ENCODE measurements at places on chromosomes 16 and 17.

DNA sequence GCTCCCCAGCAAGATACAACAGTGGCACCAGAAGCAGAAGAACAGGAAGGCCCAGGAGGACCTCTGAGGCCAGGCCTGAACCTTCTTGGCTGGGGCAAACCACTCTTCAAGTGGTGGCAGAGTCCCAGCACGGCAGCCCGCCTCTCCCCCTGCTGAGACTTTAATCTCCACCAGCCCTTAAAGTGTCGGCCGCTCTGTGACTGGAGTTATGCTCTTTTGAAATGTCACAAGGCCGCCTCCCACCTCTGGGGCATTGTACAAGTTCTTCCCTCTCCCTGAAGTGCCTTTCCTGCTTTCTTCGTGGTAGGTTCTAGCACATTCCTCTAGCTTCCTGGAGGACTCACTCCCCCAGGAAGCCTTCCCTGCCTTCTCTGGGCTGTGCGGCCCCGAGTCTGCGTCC, 11.9 kb downstream of the CES3 start:
- no peak for DNase-seq

DNA sequence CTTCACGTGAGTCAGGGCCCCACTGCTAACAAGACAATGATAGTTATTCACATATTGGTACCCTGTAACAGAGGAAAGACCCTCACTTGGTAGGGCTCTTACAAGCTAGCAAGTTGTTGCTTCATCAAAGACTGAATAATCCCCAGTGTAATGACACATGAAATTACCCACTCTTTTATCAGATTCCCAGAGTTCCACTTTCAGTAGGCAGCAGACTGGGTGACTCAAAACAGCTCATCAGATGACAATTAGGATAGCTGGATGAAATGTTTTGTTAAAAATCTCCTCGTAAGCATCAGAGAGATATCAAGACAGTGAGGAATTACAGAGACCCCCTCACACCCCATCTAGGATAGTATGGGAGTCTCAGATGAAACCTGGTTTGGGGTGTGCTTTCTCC, 6.8 kb upstream of the OR1E2 start:
- no peak for DNase-seq

- no peak for DNase-seq
Measured at GRCh38 chr17:73357318-73357717, 45.5 kb upstream of the CDC42EP4 start.

- peak; percentile 34 for DNase-seq
Measured at GRCh38 chr17:14427900-14428647, 127.2 kb downstream of the HS3ST3B1 start.

DNA sequence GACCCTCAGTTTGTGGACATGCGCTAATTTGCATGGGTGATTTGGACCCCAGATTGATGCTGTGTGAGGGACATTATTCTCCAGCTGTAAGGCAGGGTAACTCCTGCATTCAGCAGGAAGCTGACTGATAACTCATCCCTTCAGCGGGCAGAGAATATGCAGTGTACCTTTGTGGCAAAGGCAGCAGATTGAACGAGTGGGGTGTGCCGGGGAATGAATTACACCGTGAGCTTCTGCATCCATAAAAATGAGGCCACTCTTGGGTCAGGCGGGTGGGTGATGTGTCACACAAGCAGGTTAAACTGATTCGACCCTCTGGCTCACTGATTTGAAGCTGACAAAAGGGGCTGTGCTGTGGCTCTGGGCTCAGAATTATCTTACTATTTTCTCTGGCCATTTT, 128.9 kb upstream of the PMFBP1 start:
- DNase-seq: no peak

DNA sequence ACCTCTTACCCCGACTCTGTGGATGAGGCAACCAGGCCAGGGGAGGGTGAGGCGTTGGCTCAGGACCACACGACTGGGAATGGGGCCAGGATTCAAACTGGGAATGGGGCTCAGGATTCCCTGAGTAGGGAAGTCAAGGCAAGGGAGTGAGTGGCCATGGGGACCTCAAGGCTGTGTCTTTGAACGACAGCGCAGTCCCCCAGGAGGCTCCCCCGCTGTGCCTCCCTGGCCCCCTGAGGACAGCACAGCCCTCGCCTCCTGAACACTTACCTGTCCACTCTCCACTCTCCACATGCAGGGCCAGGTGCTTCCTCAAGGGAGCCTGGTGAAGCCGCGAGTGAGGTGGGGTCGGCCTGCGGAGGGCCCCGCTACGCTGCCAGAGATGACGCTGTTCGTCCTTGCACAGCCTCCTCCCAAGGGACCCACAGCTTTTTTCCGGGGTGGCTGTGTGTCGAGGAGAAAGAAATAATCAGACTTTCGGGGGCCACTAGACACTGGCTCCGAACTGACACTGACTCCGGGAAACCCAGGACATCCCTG, 6.9 kb downstream of the ZNF469 start:
- DNase-seq: no peak

DNA sequence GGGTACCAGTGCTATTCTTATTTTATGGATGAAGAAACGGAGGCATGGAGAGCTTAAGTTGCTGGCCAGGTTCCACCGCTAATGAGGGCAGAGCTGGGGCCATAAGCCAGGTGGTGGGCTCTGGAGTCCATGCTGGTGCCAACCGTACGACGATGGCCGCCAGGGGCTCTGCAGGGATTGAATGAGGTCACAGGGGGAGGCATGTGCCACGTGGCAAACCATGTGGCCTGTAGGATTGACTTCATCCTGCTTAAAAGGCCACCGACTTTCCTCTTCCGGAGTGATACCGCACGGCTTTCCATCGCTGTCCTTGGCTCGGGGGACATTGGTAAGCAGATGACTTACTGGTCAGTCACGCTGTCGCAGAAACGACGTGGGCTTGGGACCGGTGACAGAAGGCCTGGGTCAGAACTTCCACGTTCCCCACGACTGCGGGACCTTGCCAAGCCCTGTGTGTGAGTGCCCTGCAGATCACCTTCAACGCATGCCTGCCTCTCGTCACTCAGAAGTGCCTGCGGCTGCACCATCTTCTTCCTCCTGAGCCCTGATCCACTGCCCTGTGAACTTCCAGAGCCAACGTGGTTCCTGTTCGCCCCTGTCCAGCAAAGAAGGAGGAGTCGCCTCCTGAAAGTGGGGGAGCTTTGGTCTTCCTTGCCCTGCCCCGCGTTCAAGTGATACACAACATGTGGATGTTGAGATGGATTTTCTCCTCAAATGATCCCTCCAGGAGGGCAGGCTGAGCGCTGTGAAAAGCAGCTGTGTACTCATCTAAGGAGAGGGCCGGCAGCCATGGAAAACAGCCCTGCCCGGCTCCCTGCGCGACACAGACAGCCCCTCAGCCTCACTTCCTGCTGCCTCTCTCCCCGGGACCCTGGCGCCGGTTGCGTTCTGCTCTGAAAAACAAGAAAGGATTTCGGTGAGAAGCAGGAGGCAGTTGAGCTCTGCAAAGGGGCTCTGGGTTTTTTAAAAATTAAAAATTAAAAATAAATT, 176.7 kb downstream of the C16orf95 start:
- no peak for DNase-seq

DNA sequence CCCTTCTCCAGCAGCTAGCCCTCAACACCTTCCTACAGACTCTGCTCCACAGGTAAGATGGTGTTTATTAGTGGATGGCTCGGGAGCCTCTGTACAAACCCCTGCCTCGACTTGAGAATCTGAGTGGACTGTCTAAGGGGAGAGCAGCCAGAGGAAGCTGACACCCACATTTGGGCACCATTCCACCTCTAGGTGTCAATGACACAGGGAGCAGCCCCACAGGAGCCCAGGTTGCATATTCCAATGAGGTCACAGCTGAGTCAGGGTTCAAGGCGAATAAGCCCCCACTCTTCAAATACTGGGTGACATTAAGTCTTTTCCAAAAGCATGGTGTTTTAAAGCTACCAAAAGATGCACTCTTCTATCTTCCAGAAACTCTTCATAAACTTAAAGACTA, 31.9 kb downstream of the RANBP10 start:
- no peak for DNase-seq

- DNase-seq: peak; percentile 94
Measured at GRCh38 chr17:7887482-7888183, 956 bp upstream of the CHD3 start.

- no peak for DNase-seq
Measured at GRCh38 chr17:9009737-9010136, 11.6 kb upstream of the NTN1 start.

Data from stimulated activated CD8-positive, alpha-beta memory T cell treated with anti-CD3 and anti-CD28 coated beads, Interleukin-7, amount 100 ng/mL, for 4 hours (primary cell).